ENCODE measurements at places on chromosomes 2 and 18.
A peak's percentile ranks its signal among the peaks of the same experiment; 100 is the strongest.

- DNase-seq: peak; percentile 43
Observed at GRCh38 chr2:23404426-23404825, 19.4 kb downstream of the KLHL29 start.

DNA sequence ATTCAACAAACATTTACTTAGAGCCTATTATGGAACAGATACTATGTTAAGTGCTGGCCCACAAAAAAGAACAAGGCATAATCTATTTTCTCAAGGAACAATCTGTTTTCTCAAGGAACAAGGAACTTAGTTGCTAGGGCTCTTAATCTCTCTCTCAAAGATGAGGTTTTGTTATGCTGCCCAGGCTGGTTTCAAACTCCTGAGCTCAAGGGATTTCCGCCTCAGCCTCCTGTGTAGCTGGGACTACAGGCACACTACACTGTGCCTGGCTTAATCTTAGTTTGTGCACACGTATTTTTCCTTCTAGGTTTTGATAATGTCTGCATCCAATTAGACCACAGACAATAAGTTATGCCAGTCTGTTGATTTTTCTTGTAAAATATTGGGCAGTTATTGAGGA lies 89.5 kb downstream of the PTH2R start:
- DNase-seq: no peak

GRCh38 chr2:207887500-207887899 lies 117.8 kb upstream of the FZD5 start:
- no peak for DNase-seq

DNA sequence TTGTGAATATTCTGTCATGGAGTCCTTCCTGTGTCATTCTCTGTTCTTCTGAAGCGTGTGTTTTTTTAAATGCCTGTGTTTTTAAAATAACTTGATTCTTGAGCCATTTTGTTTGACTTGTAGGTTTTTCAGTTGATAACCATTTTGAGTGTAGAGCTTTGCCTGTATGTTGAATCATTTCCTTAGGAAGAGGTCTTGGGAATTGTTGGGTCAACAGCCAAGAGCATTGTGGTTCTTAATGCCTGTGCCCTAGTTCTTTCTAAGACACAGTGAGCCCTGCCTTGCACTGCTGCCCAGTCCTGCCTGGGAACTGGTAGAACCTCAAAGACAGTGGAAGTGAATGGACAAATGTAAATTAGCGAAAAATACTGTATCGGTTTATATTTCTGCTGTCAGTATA lies 25.9 kb downstream of the RAB12 start:
- no peak for DNase-seq

DNA sequence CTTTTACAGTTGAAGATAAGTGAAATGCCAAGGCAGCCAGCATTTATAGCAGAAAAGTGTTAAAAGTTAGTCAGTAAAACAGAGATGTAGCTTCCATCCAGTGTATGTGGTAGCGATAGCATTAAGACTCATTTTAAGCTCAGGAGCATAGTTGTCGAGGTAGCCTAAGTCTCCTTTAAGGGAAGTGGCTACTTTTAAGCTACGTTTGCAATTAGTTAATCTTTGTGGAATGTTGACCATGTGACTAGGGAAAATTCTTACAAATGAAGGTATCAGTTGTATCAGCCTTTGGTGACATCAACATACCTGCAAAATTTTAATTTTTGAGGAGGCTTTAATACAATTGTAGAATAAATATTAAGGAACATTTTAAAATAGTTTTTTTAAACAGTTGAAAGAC lies 61.9 kb downstream of the LHCGR start:
- no peak for DNase-seq

GRCh38 chr18:12013186-12013916 lies 32.0 kb downstream of the IMPA2 start:
- DNase-seq: peak; percentile 29

GRCh38 chr2:85433511-85434089 lies 15.1 kb downstream of the SH2D6 start:
- no peak for DNase-seq

GRCh38 chr2:157874997-157875640 lies 1.0 kb downstream of the ACVR1 start:
- DNase-seq: peak; percentile 80

GRCh38 chr2:127081826-127082633 lies 24.9 kb downstream of the BIN1 start:
- peak; percentile 97 for DNase-seq
